Left ventricle myocardium superior (tissue), 1 donor: ENCODE measurements at places on chromosomes 12 and 14. TPM values are rescaled to one million over a fixed set of nuclear protein-coding genes. Genes with fewer than 3 reads are reported as not detected.
A peak's percentile ranks its signal among the peaks of the same experiment; 100 is the strongest.

GRCh38 chr14:100019156-100019744, 46.0 kb upstream of the EVL start:
- DNase-seq: no peak

GRCh38 chr12:6603095-6603567, 4.0 kb downstream of the CHD4 start:
- DNase-seq: peak; percentile 73

The NDUFA9 gene
- 348 TPM for total RNA-seq

The JDP2 gene
- total RNA-seq: 24.7 TPM
